ENCODE measurements at places on chromosomes 3 and 15.

DNA sequence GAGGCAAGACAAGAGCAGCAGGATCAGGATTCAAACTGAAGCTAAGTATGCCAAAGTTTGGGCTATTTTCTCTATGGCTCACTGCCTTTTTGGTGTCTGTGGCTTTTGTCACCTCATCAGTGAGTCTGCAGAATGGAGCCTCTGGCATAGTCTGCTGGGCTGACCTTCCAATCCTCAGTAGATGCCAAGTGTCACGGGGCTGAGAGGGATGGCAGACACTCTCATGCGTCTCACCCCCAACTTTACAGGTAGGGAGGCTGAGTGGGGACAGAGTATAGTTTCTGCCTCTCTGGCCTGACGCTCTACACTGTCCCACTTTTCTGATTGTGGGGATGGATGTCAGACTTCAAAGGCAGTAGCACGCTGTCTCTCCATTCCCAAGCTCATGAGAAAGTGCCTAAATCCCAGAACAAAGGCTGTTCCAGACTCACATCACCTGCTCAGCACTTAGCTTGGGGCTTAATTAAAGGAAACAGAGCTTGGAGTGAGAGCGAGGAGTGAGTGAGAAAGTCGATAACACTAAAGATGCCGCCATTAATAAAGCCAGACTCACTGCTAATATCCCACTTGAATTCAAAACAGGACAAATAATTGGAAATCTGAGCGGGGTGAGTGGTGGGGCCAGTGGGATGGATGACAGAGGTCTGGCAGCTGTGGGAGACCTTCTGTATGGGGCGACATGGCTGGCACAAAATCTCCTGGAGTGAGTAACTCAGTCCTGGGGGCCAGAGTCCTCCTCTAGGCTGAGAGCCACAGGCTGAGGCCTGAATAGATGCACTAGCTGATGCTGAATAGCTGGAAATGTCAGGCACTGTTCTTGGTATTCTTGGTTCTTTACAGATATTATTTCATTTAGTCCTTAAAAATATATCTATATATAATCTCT is 78.4 kb upstream of the MRPS22 start:
- DNase-seq = no peak

DNA sequence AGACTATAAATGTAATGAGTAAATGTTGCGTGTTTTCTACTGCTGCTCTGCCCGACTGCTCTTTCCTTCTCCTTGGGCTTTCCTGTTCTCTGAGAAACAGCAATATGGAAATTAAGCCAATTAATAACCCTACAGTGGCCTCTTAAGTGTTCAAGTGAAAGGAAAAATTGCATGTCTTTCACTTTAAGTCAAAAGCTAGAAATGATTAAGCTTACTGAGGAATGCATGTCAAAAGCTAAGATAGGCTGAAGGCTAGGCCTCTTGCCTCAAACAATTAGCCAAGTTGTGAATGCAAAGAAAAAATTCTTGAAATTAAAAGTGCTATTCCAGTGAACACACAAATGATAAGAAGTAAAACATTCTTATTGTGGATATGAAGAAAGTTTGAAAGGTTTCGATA is 55.0 kb downstream of the ATP2C1 start:
- DNase-seq = no peak

- no peak for DNase-seq
These were observed 78.6 kb downstream of the SRGAP3 start for GRCh38 chr3:9170851-9171160.

DNA sequence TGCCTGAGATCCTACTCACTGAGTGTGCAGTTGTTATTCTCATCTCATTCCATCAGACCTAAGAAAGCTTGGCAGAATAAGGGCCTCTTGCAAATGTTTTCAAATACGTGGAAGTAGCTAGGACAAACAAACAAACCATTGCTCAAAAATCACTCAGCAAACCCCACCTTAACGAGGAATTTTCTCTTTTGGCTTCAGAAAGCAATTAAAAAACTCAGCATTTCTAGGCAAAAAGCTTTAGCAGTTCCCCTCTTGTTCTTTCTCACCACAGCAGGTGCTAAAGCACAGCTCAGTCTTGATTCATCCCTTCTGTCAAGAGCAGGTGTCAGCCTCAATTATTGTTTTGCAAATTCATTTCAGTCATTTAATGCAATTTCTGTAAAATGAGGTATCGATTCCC is 58.6 kb upstream of the NUDT16 start:
- no peak for DNase-seq

DNA sequence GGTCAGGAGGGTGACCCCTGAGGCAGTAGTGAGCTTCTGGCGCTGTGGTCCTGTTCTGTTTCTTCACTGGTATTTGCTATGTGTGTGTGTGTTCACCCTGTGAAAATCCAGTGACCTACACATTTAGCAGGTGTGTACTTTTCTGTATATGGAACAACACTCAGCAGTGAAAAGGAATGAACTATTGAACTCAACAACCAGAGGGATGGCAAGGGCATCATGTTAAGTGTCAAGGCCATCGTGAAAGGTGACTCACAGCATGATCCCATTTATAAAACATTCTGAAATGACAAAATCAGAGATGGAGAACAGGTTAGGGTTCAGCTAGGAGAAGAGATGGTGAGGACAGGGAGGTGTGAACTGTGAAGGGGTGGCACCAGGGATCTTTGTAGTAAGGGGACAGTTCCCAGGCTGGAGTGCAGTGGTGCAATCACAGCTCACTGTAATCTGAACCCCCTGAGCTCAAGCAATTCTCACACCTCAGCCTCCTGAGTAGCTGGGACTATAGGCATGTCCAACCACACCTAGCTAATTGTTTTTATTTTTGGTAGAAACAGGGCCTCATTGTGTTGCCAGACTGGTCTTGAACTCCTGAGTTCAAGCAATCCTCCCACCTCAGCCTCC is 10.0 kb upstream of the RAB43 start:
- no peak for DNase-seq

GRCh38 chr3:124834723-124835718 is 52.1 kb downstream of the ITGB5 start:
- peak; percentile 41 for DNase-seq
